Keratinocyte (primary cell): ENCODE measurements at places on chromosomes 1 and 21.

DNA sequence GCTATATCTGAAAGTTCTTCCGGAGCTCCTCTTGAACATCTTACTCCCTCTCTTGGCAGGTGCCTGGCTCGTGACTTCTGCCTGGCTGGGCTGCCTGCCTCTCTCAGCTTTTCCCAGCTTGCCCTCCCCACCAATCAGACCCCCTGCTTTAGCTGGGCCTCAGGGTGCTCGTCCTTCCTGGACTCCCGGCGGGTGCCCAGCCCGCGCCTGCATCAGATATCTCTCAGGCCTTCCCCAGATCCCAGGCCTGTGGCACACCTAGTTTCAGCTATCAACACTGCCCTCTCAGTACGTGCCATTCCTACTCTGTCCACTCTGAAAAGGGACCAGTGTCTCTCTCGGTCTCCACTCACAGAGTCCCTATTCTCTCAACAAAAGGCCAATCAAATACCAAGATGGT lies 96.5 kb upstream of the CLDN14 start:
- DNase-seq = no peak

DNA sequence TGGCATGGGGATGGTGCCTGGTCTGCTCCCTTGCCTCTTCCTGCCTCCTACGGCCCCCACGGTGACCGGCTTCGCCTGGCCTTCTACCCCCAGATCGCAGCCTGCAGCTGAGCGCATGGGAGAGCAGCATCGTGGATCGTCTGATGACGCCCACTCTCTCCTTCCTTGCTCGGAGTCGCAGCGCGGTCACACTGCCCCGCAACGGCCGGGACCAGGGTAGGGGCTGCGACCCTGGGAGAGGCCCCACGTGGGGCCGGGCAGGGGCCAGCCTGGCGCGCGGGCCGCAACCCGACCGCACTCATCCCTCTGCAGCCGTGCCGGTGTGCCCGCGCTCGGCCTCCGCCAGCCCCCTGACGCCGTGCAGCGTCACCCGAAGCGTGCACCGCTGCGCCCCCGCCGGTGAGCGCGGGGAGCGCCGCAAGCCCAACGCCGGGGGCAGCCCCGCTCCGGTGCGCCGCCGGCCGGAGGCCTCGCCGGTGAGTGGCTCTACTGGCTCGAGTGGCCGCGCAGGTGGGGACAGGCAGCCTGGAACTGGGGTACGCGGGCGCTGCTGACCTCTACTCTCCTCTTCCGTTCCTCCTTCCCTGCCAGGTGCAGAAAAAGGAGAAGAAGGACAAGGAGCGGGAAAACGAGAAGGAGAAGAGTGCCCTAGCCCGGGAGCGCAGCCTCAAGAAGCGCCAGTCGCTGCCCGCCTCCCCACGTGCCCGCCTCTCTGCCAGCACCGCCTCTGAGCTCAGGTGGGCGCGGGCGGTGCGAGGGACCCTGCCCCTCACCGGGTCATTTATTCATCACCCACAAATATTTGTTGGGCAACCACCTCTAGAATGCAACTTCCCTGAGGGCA lies 20.4 kb downstream of the MAP7D1 start:
- no peak for DNase-seq

DNA sequence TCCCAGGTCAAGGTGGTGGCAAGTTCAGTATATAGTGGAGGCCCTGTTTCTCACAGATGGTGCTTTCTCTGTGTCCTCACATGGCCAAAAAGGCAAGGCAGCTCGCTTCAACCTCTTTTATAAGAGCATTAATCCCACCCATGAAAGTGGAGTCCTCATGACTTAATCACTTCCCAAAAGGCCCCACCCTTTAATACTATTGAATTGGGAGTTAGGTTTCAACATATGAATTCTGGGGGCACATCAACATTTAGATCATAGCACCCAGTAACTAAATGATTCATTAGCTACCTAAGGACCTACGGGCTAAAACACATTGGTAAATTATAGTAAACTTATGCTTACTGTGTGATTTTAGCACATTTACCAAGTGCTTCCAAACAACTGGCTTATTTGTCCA lies 317.9 kb downstream of the LTN1 start:
- DNase-seq = no peak

- no peak for DNase-seq
These were observed 85.2 kb upstream of the ACTL8 start for GRCh38 chr1:17669866-17670451.

DNA sequence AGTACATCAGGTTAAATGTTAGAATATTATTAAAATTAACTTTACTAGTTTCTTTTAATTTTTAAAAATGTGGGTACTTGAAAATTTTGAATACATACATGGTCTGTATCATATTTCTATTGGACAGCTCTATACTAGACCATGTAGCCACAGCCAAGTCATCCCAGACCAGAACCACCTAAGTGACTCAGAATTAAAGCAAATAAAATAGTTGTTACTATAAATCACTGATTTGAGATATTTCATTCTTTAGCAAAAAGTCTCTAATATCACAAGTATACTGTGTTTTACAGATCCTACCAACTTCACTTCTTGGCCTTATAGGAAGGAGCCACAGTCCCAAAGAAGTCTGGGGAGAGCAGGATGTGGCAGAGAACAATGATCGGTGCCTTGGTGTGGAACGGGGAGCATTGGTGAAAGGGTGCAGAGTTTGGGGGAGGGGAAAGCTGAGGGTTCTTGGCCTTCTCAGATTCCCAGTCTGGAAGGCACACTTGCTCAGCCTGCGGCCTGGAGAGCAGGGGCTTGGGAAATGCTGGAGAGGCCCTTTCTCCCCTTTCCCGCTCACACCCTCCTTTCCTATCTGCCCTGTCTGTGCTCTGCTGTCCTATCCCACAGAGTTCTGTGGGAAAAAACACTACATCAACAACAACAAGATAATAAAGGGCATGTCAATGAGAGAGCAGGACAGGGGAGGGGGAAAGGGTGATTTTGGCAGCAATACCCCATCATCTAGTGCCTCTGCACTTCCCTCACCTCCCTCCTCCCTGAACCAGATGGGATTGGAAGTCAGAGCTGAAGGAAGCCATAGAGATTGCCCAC lies 122.1 kb downstream of the NGF start:
- no peak for DNase-seq

DNA sequence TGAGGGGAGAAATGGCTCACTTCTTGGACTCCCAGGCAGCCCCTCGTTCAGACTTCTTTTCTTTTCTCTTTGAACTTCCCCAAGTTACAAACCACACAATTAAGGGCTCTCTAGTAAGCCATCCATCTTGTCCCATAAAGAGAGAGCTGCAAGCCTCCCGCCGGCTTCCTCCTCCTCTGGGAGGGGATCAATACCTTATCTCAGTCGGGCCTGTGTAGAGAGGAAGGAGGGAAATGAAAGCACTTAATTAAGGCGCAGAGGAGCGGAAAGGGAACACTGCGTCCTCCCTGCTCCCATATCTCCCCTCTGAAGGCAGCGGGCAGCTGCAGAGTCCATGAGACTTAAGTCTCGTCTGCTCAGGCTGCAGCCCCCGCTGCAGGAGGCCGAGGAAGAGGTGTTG lies 112.6 kb upstream of the CSF3R start:
- DNase-seq = no peak

- no peak for DNase-seq
These were observed 47.6 kb downstream of the ATP6V1G3 start for GRCh38 chr1:198492872-198493271.

GRCh38 chr1:27032119-27032461 lies 19.4 kb upstream of the TENT5B start:
- DNase-seq = no peak

GRCh38 chr1:53442299-53442698 lies 16.9 kb upstream of the DMRTB1 start:
- no peak for DNase-seq

DNA sequence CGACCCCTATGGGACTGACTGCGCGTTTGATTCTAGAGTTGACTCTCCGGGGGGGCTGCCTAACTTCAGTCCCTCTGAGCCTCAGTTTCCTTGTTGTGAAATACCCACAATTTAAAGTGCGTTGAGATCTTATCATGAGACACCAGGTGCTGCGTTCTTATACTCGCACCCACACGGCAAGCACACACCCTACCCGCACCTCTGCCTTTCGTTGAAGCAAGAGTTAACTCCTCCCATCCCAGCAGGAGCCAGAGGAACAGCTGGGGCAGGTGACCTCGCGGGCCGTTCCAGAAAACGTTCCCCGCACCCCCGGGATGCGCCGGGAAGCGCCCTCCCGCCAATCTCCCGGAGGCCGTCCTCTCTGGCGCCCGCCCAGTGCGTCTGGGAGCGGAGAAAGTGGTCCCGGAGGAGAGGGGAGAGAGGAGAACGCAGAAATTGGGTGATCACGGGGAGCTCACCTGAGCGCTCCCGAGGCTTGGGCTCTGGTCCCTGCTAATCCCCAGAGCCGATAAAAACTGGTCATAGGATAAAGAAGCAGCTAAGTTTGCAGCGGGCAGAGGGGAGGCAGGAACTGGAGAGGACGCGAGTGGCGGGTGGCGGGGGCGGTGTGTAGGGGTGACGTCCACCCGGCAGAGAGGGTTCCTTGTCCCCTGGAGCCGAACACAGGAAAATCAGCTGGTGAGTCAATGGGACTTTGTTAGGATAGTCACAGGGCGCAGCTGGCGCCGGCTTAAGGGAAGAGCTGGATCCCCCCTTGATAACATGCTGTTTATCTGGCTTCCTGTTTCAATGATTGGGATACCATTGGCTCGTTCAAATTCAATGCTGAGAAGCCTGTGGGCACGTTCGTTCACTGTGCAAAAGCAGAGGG lies 869 bp downstream of the NAV1 start:
- DNase-seq = no peak

DNA sequence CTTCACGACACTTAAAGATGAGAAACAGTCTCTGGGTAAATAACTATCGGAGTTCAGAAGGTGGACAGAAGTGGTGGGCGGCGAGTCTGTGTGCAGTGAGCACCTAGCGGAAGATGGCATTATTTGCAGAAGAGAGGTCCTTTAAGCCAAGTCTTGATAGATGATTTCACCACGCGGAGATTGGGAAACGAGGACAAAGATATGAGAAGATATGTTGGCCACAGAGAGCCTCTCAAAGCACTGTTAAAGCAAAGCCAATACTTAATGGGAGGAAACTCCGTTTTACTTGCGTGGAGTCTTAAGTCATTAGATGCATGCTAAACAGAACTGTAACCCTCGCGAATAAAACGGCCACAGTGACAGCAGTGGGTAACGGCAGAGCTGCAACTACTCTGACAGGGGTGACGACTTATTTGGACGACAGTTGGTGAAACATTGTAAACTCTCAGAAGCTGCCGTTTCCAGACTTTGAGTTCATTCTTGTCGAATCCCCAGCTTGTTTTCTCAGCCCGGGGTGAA lies 577 bp upstream of the CEP350 start:
- no peak for DNase-seq

DNA sequence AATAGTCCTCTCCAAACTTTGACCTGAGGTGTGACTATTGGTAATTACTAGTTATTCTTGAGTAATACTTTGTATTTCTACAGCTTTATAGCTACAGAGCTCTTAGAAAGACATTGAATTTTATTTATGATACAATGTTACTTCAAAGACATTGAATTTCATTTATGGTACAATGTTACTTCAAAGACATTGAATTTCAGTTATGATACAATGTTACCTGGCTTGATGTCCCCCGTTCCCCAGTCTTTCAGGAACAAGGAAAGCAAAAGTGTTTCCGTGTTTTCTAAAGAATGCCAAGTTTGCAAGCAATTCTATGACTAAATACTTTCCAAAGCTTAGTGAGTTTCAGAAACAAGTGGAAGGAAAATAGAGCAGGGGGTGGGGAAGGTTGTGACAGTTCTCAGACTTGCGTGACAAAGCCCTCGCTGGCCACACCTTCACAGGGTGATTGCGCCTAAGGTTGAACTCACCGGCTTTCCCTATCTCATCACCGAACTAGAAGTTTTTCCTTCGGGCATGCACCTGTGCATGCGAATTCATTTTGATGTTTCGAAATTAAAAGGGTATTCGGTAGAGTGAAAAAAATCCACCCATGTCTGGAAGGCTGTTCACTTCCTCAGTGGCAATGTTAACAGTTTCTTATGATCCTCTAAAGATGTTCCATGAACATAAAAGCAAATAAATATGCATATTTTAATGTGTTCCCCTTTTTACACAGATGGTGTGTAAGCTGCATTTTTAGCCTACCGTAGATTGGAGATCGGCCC lies 909 bp upstream of the PAXBP1 start:
- no peak for DNase-seq

DNA sequence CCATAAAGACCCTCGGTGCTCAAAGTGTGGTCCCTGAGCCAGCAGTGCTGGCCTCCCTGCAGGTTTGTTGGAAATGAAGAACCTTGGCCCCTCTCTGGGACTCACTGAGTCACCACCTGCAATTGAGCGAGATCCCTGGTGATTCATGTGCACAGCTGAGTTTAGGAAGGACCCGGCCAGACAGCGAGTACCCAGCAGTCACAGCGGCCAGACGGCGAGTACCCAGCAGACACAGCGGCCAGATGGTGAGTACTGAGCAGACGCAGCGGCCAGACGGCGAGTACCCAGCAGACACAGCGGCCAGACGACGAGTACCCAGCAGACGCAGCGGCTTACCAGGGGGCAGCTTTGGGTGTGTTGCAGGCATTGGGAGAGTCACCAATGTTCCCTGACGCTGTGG lies 123.8 kb downstream of the PRDM16 start:
- DNase-seq = no peak

- DNase-seq = no peak
These were observed 10.7 kb downstream of the FOXO6 start for GRCh38 chr1:41371630-41372599.

DNA sequence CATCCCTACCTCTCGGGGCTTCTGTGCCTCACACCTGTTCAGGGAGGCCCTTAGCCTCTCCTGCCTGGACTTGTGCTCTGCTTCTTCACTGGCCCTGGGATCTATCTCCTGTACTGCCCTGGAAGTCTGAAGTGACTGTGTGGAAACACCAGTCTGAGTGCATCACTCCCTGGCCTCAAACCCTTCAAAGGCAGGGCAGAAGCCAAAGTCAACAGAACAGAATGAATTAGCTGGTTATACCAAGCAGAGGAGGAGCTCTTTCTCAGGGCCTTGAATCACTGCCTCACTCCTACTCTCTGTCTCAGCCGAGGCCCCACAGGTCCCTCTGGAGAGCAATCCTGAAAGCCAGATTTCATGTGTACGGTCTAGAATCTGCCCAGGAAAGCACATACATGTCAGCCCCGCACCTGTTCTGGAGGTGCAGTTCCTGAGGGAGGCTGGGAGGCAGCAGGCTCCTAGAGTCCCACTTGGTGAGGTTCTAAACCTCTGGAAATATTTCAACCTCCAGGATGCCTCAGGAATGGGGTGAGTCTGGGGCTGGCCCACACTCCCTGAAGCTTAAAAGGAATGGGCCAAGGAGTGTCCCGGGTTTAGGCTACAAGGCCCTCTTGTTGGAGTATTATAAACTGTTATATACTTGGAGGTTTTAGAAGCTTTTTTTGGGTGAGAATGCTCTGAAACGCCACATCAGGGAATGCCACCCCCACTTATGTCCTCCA lies 98.3 kb downstream of the ABCA4 start:
- DNase-seq = no peak

DNA sequence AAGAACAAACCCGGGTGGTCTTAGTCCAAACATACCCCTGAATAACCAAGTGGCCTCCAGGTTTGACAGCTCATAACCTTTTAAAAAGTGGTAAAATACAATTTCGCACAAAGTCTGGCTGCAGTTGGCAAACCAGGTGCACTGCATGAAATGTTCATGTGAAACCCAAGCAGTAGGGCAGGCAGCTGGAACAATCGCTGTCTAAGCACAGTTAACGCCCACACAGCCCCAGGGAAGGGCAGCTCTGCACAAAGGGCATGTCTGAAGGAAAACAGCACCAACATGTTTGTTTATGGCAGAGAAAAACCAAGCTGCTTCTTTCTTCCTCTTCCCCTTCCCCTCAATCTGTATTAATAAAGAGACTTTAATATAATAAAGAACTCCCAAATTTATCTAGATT lies 49.5 kb downstream of the KIAA1614 start:
- no peak for DNase-seq
